ENCODE measurements at places on chromosomes 1 and 21.
A peak's percentile ranks its signal among the peaks of the same experiment; 100 is the strongest.

- peak; percentile 48 for DNase-seq
Measured at GRCh38 chr1:110962892-110963690, 631 bp downstream of the LRIF1 start.

GRCh38 chr1:94702442-94702815 lies 117.7 kb upstream of the SLC44A3 start:
- no peak for DNase-seq

DNA sequence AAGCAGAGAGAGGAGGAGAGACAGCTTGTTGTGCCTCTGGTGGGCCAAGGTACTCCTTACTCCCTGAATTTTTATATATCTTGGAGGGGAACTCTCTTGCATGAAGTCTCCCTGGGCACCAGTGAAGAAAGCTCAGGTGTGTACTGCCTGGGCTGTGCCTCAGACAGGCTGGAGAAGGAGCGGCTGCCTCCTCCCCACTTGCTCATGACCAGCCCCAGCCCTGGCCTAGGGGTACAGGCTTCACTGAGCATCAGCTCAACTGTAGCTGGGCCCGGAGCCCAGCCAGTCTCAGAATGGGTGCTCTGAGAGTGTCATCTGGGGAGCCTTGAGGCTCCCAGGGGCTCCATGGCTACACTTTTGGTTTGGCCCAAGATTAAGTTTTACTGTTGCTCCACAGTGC lies 44.8 kb upstream of the TENT5C start:
- DNase-seq = no peak

GRCh38 chr1:43007377-43008114 lies 48.9 kb upstream of the SLC2A1 start:
- no peak for DNase-seq

DNA sequence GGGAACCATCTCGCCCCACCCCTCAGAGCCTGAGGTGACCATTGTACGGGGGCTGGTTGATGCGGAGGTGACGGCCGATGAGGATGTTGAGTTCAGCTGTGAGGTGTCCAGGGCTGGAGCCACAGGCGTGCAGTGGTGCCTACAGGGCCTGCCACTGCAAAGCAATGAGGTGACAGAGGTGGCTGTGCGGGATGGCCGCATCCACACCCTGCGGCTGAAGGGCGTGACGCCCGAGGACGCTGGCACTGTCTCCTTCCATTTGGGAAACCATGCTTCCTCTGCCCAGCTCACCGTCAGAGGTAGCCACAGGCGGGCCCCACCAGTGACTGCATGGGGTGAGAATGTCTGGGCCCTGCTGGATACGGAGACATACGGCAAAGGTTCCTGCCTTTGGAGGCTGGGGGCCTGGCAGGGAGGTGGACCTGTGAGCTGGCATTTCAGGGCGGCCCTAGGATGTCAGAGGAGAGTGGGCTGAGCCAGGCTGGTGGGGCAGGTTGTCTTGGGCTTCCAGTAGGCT lies 98.5 kb downstream of the TRIM11 start:
- no peak for DNase-seq

GRCh38 chr1:106268070-106268469 lies 788.4 kb upstream of the PRMT6 start:
- no peak for DNase-seq

GRCh38 chr1:116940814-116941599 lies 31.3 kb downstream of the PTGFRN start:
- no peak for DNase-seq
